ENCODE measurements at places on chromosomes 11 and 22.

DNA sequence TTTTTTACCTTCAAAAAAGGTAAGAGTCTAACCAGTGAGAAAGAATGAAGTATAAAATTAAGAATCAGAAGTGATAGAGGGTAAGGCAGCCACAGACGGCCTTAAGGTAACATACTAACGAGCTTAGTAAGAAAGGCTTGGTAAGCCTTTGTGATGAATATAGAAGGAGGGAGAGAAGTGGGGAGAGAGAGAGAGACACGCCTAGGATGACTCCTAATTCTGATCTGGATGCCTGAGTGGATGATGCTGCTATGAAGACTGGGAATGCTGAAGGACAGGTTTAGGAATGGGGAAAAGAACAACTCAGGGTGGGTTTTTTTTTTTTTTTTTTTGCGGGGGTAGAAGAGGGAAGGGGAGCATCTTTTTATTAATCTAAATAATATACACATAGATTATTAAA is 4.8 kb downstream of the FBXO3 start:
- no peak for DNase-seq

- no peak for DNase-seq
These were observed 33.0 kb downstream of the PRR5L start for GRCh38 chr11:36328966-36329673.

DNA sequence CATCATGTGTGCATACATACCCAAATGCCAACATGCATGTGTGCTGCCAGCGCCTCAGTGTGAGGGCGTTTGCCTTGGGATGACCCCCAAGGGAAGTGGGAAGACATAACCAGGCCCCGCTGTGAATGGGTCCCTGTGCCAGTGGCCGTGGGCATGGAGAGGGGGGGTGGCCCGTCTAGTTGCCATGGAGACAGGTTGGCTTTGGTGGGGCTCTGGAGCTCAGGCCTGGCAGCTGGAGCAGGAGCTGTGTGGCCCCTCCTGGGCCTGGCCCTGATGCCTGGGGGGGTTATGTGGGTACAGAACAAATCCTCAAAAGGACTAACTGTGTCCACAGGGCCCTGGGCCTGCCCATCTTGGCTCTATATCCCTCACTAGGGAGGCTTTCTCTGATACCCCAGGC is 8.0 kb downstream of the SYT7 start:
- DNase-seq = no peak

GRCh38 chr11:64120951-64121569 is 44.9 kb downstream of the MACROD1 start:
- no peak for DNase-seq

DNA sequence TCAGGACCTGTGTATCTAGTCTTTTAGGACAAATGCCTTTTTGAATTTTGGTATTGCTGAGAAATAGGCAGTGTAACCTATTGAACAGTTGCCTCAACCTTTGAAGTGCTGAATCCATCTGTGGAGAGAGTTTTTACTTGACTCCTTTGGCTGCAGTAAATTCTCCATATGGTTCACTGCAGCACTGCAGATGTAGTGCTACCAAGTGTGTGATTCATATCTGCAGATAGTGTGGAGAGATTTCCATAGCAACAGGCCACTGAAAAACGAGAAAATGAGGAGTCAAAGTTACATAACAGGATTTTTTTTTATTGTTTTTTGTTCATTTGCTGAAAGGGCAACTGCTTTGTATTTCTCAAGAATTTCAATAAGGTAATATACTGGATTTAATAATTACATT is 356.1 kb downstream of the RAB38 start:
- DNase-seq = no peak

Measured in bone marrow (tissue), 2 donors.